ENCODE measurements at places on chromosomes 6 and 20.
A peak's percentile ranks its signal among the peaks of the same experiment; 100 is the strongest.

DNA sequence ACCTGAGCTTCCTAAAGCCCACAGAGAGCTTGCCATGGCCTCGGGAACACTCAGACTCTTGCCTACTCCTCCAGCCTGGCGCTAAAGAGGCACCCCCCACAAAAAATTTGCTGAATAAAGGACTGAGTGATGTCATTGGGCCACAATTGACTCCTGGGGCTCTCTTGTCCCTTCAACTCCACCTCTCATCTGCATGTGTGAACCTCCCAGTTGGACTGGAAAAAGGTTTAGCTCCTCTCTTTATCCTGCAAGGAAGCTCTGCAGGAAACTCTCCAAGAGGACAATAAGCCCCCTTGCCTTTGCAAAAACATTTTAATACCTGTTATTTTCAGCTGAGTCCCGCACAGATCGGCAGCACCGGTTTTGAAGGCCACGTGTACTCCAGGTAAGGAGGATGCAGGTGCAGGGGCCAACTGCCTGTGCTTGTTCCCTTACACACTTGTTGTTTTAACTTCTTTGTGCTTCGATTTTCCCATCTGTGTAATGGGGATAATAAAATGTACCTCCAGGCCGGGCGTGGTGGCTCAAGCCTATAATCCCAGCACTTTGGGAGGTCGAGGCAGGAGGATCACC, 107.3 kb downstream of the TFAP2C start:
- DNase-seq: no peak

- no peak for DNase-seq
Measured at GRCh38 chr20:46324960-46325703, 16.8 kb upstream of the CDH22 start.

DNA sequence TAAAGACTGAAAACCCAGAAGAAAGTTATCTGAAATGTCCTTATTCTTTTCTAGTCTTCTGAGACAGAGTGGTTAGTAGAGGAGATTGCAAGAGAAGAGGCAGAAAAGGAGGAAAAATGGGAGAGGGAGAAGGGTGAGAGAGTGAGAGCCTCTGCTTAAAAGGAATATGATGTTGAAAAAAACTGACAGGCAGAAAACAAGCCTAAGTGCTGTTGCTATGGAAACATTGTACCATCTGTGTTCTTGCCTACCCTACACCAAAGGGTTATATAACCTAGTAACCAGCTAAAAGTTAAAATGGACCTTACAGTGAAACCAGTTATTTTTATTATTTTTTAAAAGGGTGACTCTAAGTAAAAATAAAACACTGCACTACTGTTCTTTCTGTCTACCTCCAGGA, 28.3 kb upstream of the SH3BGRL2 start:
- DNase-seq: no peak

- DNase-seq: peak; percentile 87
Measured at GRCh38 chr6:30810813-30811339, 66.5 kb upstream of the IER3 start.

DNA sequence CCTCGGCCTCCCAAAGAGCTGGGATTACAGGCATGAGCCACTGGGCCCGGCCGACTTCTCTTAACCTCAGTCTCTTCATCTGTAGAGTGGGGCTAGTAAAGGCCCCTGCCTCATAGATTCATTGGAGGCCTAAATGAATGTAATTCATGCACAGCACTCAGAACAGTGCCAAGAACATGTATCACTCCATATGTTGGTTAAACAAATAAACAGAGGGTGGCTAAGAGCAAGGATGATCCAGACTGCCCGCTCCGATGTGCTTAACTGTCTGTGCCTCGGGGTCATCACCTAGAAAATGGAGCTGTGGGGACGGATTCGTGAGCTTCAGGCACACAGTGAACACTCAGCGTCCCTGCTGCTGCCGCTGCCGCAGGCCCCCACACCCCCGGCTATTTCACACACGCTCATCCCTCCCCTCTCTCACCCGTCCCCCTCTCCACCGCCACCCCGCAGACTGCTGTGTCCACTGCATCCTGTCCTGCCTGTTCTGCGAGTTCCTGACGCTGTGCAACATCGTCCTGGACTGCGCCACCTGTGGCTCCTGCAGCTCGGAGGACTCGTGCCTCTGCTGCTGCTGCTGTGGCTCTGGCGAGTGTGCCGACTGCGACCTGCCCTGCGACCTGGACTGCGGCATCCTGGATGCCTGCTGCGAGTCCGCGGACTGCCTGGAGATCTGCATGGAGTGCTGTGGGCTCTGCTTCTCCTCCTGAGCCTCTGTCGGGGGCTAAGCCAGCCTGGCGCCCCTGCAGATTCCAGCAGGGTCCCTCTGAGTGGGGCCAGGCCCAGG, 14.8 kb downstream of the MDFI start:
- no peak for DNase-seq

DNA sequence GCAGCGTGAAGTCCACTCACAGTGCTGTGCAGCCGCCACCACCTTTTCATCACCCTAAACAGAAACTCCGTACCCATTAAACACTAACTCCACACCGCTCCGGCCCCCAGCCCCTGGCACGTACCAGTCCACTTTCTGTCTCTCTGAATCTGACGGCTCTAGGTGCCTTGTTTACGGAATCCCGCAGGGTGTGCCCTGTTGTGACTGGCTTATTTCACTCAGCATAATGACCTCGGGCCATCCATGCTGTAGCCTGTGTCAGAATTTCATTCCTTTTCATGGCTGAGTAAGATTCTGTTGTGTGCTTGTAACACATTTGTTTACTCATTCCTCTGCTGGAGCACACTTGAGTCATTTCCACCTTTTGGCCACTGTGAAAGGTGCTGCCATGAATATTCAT, 18.0 kb downstream of the TCFL5 start:
- DNase-seq: no peak

DNA sequence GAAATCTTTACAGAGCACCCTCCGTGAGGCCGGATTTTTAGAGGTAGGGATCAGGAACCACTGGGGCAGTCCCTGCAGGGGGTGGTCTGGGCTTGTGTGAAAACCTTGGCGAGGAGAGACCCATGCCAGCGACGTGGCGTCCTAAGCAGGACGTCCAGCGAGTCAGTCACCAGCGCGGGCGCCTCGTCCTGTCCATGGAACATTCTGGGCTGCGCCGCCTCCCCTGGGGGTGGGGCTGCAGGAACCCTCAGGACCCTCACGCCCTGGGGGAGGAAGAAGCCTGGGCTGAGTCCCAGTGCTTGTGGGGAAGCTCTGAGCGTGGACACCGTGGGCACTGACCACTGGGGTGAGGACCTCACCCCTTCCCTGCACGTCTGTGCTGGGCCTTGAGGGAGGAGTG, 25.7 kb upstream of the DACT2 start:
- DNase-seq: no peak

DNA sequence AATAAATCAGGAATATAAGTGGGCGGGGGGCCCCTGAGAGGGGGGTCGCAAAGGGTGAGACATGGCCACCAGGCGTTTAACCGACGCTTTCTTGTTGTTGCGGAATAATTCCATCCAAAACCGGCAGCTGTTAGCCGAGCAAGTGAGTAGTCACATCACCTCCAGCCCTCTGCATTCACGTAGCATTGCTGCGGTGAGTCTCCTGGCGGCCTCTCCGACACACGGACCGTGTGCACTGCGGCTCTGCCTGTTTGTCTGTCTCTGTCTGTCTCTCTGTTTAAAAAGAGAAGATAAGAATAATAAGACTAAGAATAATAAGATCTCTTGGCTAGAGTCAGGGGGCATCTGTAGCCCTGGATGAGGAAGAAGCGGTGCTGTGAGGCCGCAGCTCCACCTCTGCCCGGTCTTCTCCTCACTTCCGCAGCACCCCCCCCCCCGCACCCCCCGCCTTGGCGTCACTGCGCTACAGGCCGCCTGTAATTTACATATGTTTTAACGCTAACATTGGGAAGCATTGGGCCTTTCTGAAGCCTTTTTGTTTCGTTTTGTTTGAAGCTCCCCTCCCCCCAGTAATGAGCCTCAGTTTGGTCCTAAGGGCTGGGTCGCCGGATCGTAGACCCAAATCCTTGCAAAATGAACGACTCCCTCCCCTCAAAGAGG, 993 bp downstream of the STX16 start:
- peak; percentile 39 for DNase-seq

DNA sequence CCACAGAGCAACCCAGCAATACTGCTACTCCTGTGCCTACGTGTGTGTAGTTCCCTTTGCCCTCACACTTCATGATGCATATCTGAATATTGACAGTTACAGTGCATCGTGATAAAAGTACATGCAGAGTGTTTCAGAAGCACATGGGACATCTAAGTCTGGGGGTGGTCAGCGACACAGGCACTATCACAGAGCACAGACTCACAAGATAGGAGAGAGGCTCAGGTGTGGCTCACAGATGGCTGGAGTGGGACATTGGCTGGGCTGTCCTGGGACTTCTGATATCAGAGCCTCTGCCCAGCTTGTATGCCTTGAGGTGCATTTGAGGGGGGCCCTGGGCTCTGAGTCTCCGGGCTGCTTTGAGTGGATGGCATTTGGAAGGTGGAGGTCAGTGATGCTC, 227.0 kb upstream of the RNF24 start:
- DNase-seq: no peak

- DNase-seq: no peak
Measured at GRCh38 chr6:48774276-48774675, 663.3 kb upstream of the PTCHD4 start.

DNA sequence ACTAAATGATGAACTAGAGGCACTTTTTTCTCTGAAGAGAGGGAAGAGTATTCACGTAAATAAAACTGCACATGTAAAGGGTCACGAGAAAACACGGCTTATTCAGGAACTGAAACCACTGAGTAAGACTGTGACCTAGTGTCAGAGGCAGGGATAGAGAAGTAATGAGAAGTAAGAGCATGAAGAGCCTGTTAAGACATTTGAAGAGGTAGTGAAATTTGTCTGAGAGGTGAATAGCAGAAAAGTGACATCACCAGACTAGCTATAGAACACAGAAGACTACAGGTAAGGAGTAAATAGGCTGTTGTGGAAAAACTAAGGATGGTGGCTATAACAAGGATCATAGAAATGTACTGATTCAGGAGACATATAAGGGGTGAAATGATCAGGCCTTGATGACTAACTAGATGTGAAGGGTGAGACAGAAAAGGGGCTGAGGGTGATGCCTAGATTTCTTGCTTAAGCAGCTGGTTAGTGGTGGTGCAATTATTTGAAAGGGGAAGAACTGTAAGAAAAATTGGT, 76.8 kb downstream of the REV3L start:
- no peak for DNase-seq

GRCh38 chr6:3823671-3824070, 25.5 kb upstream of the FAM50B start:
- DNase-seq: no peak

GRCh38 chr20:1998715-1999114, 4.9 kb upstream of the PDYN start:
- no peak for DNase-seq

DNA sequence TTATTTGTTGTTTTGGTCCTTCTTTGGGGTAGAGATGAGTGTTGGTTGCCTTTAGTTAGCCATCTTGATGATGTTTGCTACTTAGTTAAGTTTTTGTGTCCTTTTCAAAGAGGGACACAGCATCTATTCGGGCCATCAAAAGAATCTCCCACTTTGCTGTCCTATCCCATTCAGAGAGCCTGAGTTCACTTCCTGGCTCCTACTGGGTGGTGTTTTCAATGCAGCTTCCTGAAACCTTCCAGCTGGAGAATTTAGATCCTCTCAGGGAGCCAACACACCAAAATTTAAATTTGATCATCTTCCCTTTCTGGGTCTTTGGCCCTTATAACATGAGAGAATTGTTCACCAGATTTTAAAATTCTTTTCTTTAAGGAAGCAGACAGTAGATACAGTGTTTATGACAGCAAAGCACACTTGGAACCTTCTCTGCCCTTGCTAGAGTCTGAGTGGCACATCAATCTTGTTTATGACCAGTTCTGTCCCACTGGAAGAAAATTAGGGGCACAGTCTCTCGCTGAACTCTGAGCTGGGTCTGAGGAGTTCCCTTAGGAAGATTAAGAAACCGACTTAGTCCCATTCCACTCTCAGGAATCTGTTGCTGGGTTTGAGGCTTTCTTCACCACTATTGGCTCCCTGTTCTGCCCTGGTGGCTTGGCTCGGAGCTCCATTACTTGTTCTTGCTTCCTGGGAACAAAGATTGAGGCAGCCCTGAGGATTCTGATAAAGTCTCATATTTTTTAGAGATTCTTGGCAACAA, 115.5 kb downstream of the CCDC170 start:
- no peak for DNase-seq

DNA sequence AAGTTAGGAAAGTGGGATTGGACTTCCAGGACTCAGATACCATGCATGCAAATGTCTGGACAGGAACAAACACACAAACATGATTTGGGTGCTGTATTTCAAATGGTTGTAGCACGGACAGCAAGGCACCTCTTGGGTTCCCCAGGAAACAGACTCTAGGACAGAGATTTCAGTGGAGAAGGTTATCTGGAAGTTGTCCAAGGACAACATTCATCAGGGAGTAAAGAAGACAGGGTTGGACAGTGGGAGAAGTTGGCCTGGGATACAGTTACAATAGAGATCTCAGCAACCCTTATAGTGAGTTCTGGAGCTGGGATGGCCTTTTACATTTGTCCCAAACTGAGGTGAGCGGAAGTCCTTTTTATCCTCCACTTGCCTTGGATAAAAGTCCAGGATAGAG, 19.8 kb upstream of the TINAG start:
- DNase-seq: no peak

GRCh38 chr6:24743944-24744335, 25.0 kb upstream of the C6orf62 start:
- DNase-seq: no peak

GRCh38 chr6:42131531-42131930, 10.9 kb downstream of the C6orf132 start:
- no peak for DNase-seq

DNA sequence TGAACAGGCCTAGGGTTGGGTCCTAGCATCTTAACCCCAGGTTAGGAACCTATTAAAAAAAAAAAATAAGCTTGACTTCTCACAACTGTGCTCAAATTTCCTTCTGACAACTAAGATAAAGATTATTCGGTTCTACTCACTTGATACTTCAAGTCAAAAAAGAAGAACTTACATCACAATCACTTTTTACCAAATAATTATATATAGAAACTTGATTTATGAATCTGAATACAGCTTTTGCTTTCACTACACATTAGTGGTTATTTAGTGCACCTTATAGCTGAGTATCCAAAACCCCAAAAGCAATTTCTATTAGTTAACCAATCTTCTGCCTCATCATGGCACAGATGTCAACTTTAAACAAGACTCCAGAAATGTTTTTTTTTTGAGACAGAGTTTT, 119.0 kb upstream of the DST start:
- no peak for DNase-seq

GRCh38 chr6:42021847-42022754, 28.2 kb upstream of the TAF8 start:
- DNase-seq: no peak

GRCh38 chr20:24004471-24004870, 15.9 kb upstream of the GGTLC1 start:
- no peak for DNase-seq

Data from stimulated activated CD8-positive, alpha-beta memory T cell treated with anti-CD3 and anti-CD28 coated beads, Interleukin-15, amount 100 ng/mL, for 48 hours (primary cell).